ENCODE measurements at places on chromosomes 4 and X. TPM values are rescaled to one million over a fixed set of nuclear protein-coding genes. Genes with fewer than 3 reads are reported as not detected.

DNA sequence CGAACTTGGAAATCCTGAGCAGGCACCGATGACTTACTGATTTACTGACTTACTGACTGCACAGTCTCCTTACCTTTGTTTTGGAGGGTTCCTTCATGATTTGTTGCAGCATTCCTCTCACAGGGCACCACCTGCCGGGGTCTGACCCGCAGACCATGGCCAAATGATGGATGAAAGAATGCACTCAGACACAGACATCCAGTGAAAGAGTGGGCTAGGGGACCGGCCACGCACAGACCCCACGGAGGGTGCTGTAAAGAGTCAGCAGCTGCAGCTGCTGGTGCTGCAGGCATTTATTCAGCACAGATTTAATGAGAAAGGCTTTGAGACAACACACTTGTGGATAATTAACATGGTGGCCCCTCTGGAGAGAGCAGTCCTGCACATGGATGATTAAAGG lies 3.4 kb downstream of the MAGEB5 start:
- H3K4me1 ChIP-seq = no peaks in the 10 kb centered on the region
- DNase-seq = no peak
- no peaks in the 10 kb centered on the region for H3K36me3 ChIP-seq
- H3K27ac ChIP-seq = no peak overlapping the region

DNA sequence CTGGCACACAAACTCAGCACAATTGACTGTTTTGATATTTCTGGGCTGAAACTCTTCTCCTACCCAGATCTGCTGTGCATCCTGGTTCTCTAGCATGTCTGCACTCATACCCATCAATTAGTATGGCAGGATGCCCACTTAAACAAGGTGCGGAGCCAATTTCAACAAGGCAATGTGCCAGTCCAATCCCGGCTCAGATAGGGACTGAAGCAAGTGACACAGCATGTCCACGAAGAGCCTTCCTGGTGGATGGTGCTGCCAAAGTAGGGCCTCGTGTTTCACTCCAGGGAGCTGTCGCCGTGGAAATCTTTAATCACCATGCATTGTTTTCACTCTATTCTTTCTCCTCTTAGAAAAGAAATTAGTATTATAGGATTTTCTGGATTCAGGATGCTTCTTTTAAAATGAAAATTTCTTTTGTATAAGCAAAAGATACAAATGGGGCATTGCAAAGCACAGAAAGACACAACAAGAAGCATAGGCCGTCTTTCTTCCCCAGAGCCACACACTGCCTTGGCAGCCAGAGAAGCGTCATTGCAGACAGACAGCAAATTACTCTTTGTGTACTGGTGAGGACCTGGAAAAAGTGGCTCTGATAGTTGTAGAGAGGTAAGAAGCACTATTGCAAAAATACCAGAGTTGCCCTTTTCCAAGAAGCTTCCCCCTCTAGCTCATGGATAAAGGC lies 40.6 kb upstream of the LSM6 start:
- no peak overlapping the region for H3K4me3 ChIP-seq
- H3K27ac ChIP-seq = no peak overlapping the region
- no peak for DNase-seq
- H3K36me3 ChIP-seq = no peaks in the 10 kb centered on the region

GRCh38 chr4:153591441-153591840 lies 92.6 kb upstream of the TLR2 start:
- peaks cover 66% of the 10 kb centered on the region for H3K36me3 ChIP-seq
- H3K27ac ChIP-seq = no peak overlapping the region
- H3K27me3 ChIP-seq = no peaks in the 10 kb centered on the region
- no peak for DNase-seq
- no peak overlapping the region for H3K4me3 ChIP-seq

DNA sequence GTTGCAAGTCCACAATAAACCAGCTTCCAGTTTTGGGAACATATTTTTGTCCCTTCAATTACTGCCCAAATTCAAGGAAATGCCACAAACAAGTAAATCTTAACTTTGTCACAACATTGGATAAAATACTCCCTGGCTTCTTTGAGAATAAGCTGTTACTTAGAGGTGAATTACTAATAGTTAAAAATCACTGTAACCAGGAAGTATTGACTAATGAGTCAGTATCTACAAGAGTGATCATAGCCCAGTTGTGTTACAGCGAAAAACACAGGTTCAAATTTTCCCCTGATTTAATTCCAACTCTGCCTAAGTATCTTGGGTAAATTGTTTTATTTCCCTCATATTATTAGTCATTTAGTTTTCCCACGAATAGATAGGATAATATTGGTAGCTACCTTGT lies 291.2 kb upstream of the PPARGC1A start:
- no peaks in the 10 kb centered on the region for H3K27me3 ChIP-seq
- no peak for DNase-seq
- H3K27ac ChIP-seq = no peak overlapping the region

DNA sequence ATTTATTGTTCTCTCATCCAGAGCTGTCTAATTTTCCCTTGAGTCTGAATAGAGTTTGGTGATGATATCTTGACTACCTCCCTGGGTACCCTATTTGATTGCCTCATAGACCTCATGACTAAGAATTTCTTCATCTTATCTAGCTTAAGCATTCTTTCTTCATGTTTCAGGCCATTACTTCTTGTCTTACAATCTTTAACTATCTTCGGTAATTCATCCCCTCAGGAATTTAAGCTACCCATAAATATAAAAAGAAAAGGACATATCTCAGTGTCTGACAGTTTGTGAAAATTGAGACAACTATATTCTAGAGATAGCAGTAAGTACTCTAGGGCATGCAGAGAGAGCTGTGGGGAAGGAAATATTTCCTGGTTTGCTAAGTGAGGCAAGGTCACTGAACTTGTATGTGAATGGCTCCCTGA lies 466.1 kb upstream of the GRID2 start:
- no peak overlapping the region for H3K4me3 ChIP-seq
- H3K36me3 ChIP-seq = no peaks in the 10 kb centered on the region
- DNase-seq = no peak
- no peaks in the 10 kb centered on the region for H3K27me3 ChIP-seq
- H3K27ac ChIP-seq = no peak overlapping the region
- no peaks in the 10 kb centered on the region for H3K4me1 ChIP-seq

DNA sequence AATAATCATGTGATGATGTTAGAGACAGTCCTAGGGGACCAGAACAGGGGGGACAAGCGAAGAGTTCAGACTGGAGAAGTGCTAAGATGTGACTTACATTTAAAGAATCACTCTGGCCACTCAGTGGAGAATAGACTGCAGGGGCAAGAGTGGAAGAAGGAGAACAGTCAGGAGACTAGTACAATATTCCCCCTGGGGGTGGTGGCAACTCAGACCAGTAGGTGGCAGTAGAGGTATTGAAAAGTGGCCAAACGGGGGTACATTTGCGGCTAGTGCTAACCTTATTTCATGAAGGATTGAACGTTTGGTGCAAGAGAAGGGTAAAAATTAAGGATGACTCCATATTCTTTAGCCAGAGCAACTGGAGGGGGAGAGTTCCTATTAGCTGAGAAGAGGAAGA lies 2.7 kb upstream of the BMX start:
- no peaks in the 10 kb centered on the region for H3K27me3 ChIP-seq
- no peak overlapping the region for H3K27ac ChIP-seq
- peaks cover 14% of the 10 kb centered on the region for H3K4me1 ChIP-seq
- no peaks in the 10 kb centered on the region for H3K36me3 ChIP-seq

GRCh38 chrX:108167211-108167872 lies 75.8 kb downstream of the ATG4A start:
- H3K4me1 ChIP-seq = no peaks in the 10 kb centered on the region
- no peaks in the 10 kb centered on the region for H3K36me3 ChIP-seq
- no peak overlapping the region for H3K27ac ChIP-seq
- H3K4me3 ChIP-seq = no peak overlapping the region
- DNase-seq = peak; percentile 11
- H3K27me3 ChIP-seq = no peaks in the 10 kb centered on the region

GRCh38 chr4:151459375-151459774 lies 50.4 kb downstream of the FHIP1A start:
- H3K4me1 ChIP-seq = no peaks in the 10 kb centered on the region
- no peak overlapping the region for H3K4me3 ChIP-seq
- H3K27ac ChIP-seq = no peak overlapping the region
- no peaks in the 10 kb centered on the region for H3K27me3 ChIP-seq
- DNase-seq = no peak
- no peaks in the 10 kb centered on the region for H3K36me3 ChIP-seq

DNA sequence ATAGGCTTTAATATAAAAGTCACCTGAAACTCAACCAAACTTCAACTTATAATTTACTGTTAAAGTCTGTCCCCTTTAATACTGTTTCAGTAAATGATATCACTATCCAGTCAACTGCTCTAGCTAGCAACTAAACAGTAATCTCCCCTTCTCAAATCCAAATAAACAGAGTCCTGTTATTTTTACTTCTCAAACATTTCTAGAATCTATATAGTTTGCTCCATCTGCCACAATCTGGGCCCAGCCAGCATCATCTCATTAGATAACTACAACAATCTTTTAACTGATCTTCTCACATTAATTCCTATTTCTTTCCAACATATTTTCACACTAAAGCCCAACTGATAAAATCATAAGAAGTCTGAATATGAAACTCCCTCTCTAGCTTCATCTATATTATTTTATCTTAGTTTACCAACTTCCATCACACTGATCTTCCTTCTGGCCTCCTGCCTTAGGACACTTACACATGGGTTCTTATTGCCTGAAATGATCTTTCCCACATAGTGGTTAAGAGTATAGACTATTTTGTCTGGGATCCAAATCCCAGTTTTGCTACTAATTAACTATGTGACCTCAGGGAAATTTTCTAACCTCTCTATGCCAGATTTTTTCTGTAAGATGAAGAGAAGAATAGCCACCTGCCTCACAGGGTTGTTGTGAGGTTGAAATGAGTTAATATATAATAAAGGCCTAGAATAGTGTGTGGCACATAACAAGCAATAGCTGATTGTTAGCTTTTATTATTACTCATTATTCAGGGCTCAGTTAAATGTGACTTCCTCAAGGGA lies 18.6 kb downstream of the TBCK start:
- H3K4me1 ChIP-seq = no peaks in the 10 kb centered on the region
- no peak overlapping the region for H3K27ac ChIP-seq
- peaks cover 42% of the 10 kb centered on the region for H3K36me3 ChIP-seq
- H3K4me3 ChIP-seq = no peak overlapping the region

- DNase-seq = no peak
- H3K27ac ChIP-seq = no peak overlapping the region
- H3K27me3 ChIP-seq = no peaks in the 10 kb centered on the region
- H3K4me3 ChIP-seq = no peak overlapping the region
Measured at GRCh38 chr4:176575141-176575730, 217.5 kb downstream of the VEGFC start.

DNA sequence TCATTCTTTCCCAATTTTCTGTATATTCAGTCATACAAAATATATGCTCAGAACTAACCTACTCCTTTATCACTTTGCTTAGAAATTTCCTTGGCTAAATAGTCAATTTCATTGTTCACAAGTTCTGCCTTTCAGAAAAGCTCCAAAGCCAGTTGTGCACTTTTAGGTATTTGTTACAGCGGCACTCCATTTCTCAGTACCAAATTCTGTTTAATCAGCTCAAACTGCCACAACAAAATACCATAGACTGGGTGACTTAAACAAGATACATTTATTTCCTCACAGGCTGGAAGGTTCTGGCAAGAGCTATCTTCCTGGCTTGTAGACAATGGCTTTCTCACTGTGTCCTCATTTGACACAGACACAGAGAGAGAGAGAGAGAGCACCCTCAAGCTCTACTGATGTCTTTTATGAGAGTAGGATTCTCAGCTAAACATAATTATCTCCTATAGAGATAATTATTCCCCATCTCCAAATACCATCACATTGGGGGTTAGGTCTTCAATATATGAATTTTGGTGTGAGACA lies 188.8 kb upstream of the FSTL5 start:
- DNase-seq = no peak
- no peaks in the 10 kb centered on the region for H3K27me3 ChIP-seq
- no peak overlapping the region for H3K27ac ChIP-seq
- H3K36me3 ChIP-seq = no peaks in the 10 kb centered on the region
- no peaks in the 10 kb centered on the region for H3K4me1 ChIP-seq

DNA sequence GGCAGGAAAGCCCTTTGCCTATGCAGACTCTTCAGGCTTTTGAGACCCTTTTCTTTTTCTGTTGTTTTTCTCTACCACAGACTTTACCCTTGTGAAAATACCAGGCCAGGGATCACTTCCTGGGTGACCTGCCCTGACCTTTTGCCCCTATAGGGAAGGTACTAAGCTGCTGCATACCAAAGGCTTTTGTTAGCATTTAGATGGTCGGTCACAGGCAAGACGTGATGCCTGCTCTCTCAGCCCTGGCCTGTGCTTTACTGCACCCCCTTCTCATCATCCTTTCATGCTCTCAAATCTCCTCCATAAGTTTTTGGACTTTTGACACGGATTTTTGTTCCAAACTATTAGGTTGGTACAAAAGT lies 98.2 kb downstream of the ARHGAP10 start:
- H3K27me3 ChIP-seq = 0 out of 2 replicates have a peak, but pooled peaks cover 4% of the 10 kb centered on the region
- H3K4me3 ChIP-seq = no peak overlapping the region
- no peak for DNase-seq
- H3K27ac ChIP-seq = no peak overlapping the region
- no peaks in the 10 kb centered on the region for H3K36me3 ChIP-seq
- H3K4me1 ChIP-seq = no peaks in the 10 kb centered on the region

DNA sequence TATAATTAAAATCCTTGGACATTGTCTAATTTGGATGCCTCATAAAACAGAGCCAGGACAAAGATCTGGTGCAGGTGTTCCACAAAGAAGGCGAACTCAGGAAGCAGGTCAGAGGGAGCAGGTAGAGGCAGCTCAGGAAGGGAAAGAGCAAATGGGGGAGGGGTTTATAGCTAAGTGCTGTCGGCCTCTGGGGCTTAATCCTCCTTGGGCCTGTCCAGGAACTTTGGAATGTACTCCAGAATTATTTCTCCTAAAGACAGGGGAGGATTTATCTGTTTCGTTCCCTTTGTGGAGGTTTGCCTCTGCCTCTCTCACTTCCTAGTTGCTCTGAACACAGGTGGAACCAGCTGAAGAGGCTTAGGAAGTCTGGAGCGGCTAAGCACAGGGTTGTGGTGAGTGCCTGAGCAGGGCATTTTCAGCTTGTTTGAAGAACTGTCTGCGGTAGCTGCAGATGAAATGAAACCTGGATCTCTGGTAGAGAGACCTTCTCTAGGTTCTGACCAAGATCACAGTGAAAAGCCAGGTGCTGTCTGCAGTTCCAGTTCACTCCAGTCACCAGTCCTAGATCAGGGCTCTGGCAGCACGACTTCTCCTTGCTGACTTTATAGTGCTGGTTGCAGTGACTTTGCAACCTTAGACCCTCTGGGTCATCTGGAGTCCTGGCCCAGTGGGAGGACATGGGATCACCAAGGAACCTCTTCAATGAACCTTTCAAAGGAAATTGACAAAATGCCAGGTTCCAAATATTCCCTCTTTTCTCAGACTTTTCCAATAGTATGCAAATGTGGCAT lies 519.2 kb downstream of the PCDH10 start:
- H3K36me3 ChIP-seq = no peaks in the 10 kb centered on the region
- no peak overlapping the region for H3K27ac ChIP-seq
- H3K4me3 ChIP-seq = no peak overlapping the region
- no peaks in the 10 kb centered on the region for H3K27me3 ChIP-seq

- no peaks in the 10 kb centered on the region for H3K27me3 ChIP-seq
- H3K4me1 ChIP-seq = no peaks in the 10 kb centered on the region
- DNase-seq = no peak
- H3K27ac ChIP-seq = no peak overlapping the region
- no peaks in the 10 kb centered on the region for H3K36me3 ChIP-seq
Measured at GRCh38 chrX:114465689-114466088, 118.2 kb upstream of the HTR2C start.

The MAML3 gene
- 0.55 TPM for total RNA-seq

The F11 gene
- total RNA-seq = not detected

The MAGIX gene
- total RNA-seq = 2.2 TPM

The ENPEP gene
- not detected for total RNA-seq

The ALB gene
- 24.2 TPM for total RNA-seq

The PDLIM3 gene
- total RNA-seq = not detected

The PRDM8 gene
- 0.07 TPM for total RNA-seq

The COX7B2 gene
- total RNA-seq = 0.47 TPM

The WAS gene
- total RNA-seq = 15.7 TPM

The SPOCK3 gene
- total RNA-seq = not detected

The ZNF630 gene
- 0.29 TPM for total RNA-seq

The SSX2B gene
- total RNA-seq = 3.3 TPM

The RHOXF2 gene
- 120 TPM for total RNA-seq

The MAB21L2 gene
- total RNA-seq = not detected

Data from K562 (cell line).